Motor neuron (in vitro differentiated cells): ENCODE measurements at places on chromosomes 6 and 20.

DNA sequence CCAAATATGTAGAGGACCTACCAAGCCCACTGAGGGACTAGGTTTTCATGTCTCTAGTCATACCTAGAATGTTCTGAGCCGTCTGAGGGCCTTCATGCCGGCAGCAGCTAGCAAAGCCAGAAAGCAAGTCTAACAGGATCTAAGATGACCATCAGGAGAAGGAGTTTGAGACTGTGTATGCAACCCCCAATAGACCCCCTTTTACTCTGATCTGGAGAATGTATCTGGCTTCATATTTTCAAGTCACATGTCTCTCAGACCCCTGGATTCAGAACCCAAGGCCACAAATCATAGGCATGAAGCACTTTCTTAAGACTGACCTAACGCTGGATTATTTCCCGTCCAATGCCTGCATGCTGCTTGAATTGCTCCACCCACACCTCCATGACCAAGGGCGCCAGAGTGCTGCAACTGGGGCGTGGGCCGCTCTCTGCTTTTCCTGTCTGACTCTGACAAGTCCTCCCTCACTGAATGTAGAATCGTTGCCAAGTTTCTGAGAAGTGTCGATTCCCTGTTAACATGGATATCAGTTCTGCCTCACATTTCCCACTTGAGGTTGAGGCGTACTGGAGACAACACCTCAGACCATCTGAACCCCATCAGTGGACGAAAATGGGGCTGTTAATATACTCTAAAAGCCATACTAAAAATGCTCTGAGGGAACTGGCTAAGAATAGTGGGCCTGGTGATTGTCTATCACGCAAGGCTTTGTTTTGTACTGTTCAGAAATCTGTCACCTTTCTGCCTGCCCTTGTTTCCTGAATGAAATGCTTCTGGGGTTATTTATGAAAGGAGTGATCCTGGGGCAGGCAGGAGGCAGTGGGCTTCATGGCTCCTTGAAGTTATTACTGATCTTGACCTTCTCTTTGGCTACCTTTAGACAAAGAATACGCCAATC lies 23.9 kb upstream of the ASXL1 start:
- no peak for ATAC-seq

- peak; percentile 67 for ATAC-seq
Measured at GRCh38 chr20:56088375-56088774, 83.1 kb upstream of the CBLN4 start.

DNA sequence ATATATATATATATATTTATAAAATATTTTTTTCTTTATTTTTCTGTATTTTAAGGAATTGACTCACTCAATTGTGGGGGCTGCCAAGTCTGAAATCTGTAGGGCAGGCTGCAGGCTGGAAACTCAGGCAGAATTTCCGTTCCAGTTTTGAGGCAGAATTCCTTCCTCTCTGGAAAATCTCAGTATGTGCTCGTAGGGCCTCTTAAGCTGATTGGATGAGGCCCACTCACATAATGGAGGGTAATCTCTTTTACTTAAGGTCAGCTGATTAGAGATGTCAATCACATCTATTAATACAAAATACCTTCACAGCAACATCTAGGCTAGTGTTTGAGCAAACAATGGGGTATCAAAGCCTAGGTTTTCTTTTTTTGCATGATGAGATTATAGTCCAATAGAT lies 244.7 kb upstream of the RNF24 start:
- ATAC-seq, result no peak

GRCh38 chr20:63538204-63539091 lies 1.3 kb upstream of the PTK6 start:
- peak; percentile 10 for ATAC-seq

DNA sequence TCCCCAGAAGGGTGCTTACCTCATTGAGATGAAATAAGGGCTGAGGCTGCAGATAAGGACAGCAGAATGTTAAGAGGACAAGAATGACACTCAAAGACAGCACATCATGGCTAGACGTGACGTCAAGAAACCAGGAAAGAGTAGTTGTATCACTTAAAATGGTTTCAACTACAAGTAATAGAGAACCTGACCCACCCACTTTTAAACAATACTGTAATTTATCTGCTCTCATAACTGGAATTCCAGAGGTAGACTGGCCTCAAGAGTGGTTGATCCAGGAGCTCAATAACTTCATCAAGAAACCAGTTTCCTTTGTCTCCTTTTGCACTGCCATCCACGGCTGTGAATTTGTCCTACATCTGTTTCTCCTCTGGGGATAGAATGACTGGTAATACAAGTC lies 187.1 kb downstream of the EYA4 start:
- no peak for ATAC-seq

DNA sequence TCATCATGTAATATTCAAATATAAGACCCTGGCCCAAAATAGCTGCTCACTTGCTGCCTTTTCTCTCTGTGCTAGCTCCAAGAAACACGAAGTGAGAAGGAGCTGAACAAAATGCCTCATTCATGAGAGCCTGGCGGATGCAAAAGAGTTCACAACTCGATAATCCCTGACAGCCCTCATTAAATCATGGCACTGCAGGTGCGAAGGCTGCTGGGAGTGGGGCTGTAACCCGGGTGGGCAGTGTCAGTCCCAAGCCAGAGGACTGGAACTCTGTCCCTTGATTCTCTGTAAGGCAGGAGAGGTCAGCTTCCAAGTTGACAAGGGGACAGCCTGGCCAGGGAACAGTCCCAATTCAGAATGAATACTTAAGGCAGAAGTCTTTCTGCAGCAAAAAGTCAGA lies 318.5 kb downstream of the CDC5L start:
- no peak for ATAC-seq

DNA sequence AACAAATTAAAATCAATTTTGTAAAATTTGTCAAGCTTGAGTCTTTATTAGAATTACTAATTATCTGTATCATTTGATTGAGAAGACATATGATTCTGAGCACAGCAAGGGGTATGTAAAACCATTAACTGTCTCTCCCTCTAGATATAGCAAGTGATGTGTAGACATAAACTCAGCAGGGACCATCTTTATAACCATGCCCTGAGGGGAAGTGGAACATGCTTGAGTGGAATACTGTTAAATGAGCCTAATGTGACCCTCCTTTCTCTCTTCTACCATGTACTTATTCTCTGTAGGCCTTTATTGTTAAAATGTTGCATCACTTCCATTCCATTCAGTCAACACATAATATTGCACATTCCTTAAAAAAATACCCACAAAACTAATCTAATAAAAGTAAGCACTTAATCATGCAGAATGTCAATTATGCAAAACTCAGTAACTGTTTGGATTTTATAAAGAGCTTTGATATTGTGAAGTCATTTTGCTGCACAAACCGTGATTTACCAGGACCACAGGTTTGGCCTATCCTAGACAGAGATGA lies 896.6 kb upstream of the MANEA start:
- ATAC-seq, result no peak

DNA sequence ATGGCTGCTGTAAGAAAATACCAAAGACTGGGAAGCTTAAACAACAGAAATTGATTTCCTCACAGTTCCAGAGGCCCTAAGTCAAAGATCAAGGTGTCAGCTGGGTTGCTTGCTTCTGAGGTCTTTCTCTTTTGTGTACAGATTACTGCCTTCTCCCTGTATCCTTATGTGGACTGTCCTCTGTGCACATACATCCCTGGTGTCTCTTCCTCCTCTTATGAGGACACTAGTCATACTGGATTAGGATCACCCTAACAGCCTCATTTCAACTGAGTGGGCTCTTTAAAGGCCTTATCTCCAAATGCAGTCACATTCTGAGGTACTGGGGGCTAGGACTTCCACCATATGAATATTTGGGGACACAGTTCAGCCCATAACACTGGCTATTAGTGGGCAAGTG lies 130.0 kb upstream of the DTNBP1 start:
- no peak for ATAC-seq

DNA sequence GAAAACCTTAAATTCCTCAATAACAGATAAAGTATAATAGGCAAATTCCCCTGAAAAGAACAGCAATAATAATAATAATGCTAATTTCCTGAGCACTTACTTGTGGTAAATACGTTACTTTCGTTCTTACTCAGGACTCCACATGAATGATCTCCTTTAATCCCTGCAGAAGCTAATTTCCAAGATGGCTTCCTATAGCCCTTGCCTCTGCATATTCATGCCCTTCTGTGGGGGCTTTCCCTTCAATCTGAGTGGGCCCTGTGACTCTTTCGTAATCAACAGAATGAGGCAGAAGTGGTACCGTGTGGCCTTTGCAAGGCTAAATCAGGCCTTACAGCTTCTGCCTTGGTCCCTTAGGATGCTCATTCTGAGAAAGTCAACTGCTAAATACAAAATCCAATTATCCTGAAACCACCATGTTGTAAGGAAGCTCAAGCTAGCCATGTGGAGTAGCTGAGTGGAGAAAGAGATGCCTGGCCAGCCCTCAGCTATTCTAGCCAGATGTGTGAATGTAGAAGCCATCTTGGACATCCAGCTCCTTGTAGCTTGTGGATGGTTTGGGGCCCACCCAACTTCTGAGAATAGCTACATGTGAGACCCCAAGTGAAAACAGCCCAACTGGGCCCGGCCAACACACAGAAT lies 50.5 kb downstream of the MCUR1 start:
- no peak for ATAC-seq

DNA sequence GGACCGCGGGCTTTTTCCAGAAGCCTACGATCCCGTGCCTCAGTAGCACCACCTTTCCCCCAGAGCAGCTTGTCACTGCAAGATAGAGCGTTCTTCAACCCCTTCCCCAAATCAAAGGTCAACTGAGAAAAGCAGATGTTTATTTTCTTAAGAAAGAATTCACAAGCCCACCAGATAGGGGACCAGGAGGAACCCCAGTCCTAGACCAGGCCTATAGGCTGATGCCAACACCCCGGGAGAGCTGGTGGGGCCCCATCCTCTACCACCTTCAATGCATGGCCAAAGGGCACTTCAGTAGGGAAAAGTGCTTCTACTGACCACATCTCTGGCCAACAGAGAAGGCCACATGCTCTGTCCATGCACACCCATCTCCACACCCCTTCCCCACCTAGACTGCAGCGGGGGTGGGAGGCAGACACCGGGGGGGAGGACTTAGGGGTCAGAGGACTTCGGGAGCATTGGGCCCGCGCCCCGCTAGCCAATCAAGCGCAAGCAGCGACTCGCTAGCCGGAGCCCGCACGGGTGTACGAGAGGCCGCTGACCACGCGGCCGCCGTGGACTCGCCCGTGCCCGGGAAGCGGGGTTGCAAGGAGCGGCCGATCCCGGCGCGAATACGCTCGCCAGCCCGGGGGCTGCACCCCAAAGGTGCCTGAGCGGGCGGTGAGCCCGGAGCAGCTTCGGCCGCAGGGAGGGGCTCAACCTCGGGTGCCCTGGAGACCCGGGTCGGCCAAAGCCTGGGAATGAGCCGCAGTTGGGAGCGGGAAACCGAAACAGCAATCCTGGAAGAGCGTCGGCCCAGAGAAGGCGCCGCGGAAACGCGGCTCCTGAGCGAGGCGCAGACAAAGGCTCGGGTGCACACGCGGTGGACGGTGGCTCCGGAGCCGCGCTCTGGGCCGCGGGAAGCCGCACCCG lies 2.8 kb downstream of the PDE10A start:
- ATAC-seq, result no peak

- no peak for ATAC-seq
Measured at GRCh38 chr6:166877906-166878305, 78.4 kb downstream of the RNASET2 start.

GRCh38 chr6:43858161-43859153 lies 88.4 kb downstream of the VEGFA start:
- no peak for ATAC-seq

GRCh38 chr20:32823078-32823477 lies 3.3 kb downstream of the MAPRE1 start:
- ATAC-seq, result peak; percentile 48

GRCh38 chr6:155882527-155883333 lies 427.1 kb upstream of the NOX3 start:
- ATAC-seq, result no peak

GRCh38 chr20:44728801-44729443 lies 13.8 kb downstream of the CCN5 start:
- peak; percentile 94 for ATAC-seq

DNA sequence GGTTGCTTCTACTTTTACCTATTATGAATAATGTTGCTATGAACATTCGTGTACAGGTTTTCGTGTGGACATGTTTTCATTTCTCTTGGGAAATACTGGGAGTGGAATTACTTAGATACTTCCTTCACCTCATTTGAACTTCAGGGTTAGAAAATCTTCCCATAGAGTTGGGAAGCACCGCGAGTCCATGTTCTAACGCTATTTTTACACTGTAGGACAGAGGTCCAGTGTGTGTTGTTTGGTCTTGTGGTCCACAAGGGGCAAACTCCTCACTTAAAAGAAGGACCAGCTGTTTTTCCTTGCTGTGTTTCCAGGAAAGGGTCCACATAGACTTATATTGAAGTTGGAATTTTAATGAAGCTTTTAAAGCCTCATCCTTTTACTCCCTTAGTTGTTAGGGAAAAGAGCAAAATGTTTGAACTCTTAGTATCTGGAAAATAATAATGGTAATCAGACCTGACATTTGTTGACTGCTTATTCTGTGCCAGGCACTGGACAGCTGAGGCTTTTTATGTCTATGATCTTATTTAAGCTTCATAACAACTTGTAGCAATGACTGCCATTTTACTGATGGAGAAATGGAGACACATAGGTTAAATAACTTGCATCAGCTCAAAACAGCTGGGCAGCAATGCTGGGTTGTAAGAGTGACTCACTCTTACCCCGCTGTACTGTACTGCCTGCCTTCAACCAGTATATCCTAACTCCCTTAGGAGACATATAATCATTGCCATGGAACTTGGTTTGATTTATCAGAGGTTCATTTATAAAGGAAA lies 52.0 kb downstream of the CDC5L start:
- no peak for ATAC-seq

GRCh38 chr6:68139130-68139529 lies 496.0 kb upstream of the ADGRB3 start:
- peak; percentile 56 for ATAC-seq

GRCh38 chr6:129212081-129212480 lies 329.1 kb downstream of the LAMA2 start:
- ATAC-seq, result no peak

DNA sequence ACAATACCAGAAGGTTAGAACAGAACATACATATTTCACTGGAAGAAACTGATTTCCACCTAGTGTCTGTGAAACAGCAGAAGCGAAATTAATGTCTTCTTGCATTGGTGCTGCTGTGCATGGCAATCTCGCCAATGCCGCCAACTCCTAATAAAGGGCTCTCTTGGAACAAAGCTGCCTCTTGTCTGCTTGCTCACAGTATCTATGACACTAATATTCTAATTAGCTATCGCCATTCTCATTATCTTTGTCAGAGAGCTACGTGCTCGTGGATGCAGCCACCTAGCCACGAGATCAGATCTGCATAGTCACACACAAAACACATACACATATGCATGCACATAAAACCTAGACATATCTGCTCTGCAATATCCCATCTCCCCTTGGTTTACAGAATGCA lies 145.9 kb upstream of the OLIG3 start:
- ATAC-seq, result no peak
